CD4-positive, alpha-beta T cell (primary cell): ENCODE measurements at places on chromosomes 6 and 20.

DNA sequence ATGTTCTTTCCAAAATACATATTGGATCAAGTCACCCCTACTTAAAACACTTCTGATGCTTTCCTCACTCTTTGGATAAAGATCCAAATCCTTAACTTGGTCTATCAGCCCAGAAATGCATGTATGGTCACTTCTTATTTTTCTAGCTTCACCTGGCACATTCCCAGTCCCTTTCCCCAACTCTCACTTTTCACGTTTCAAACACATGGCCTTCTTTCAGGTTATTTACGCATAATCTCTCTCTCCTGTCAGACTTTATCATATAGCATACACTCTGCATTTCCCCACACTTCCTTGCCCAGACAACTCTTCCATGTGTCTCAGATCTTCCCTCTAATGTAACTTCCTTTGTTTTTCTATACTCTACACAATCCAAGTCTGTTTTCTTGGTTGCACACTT lies 12.8 kb downstream of the PHIP start:
- H3K27ac ChIP-seq: no peak overlapping the region
- no peak for DNase-seq
- no peak overlapping the region for H3K4me3 ChIP-seq
- peaks cover 8% of the 10 kb centered on the region for H3K36me3 ChIP-seq
- H3K4me1 ChIP-seq: peaks cover 5% of the 10 kb centered on the region
- H3K27me3 ChIP-seq: no peaks in the 10 kb centered on the region

GRCh38 chr6:22886650-22887581 lies 317.6 kb downstream of the HDGFL1 start:
- H3K4me1 ChIP-seq: no peaks in the 10 kb centered on the region
- H3K36me3 ChIP-seq: no peaks in the 10 kb centered on the region
- DNase-seq: no peak
- H3K27me3 ChIP-seq: no peaks in the 10 kb centered on the region

- peaks cover 42% of the 10 kb centered on the region for H3K4me1 ChIP-seq
- H3K4me3 ChIP-seq: no peak overlapping the region
- H3K27ac ChIP-seq: no peak overlapping the region
- no peak for DNase-seq
- H3K36me3 ChIP-seq: no peaks in the 10 kb centered on the region
These were observed 40.9 kb downstream of the NCOA7 start for GRCh38 chr6:125831659-125832058.

DNA sequence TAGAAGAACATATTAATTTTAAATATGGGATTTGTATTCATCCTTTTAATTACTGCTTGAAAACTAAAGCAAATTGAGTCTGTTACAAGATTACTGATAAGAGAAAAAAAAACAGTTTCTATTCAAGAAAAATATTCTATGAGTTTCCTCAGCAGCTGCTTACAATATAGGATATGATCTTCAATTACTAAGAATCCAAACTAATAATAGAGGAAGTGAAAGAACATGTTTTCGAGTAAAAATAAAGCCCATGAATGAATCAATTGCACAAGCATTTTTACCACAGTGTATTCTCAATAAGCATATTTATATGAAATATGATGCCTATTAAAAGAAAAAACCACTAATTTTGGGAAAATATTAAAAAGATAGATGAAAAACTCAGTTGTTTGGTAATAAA lies 63.4 kb downstream of the AHI1 start:
- no peak overlapping the region for H3K4me3 ChIP-seq
- H3K27me3 ChIP-seq: no peaks in the 10 kb centered on the region
- no peaks in the 10 kb centered on the region for H3K36me3 ChIP-seq
- DNase-seq: no peak
- H3K4me1 ChIP-seq: no peaks in the 10 kb centered on the region

GRCh38 chr6:82712826-82713225 lies 349.2 kb downstream of the TPBG start:
- no peak for DNase-seq
- H3K36me3 ChIP-seq: no peaks in the 10 kb centered on the region
- H3K4me3 ChIP-seq: no peak overlapping the region

- H3K27ac ChIP-seq: no peak overlapping the region
- H3K4me3 ChIP-seq: no peak overlapping the region
- H3K36me3 ChIP-seq: no peaks in the 10 kb centered on the region
These were observed 87.7 kb downstream of the CDH22 start for GRCh38 chr20:46220455-46221207.

GRCh38 chr20:6576726-6577125 lies 190.8 kb upstream of the BMP2 start:
- H3K4me1 ChIP-seq: no peaks in the 10 kb centered on the region
- no peaks in the 10 kb centered on the region for H3K27me3 ChIP-seq
- no peaks in the 10 kb centered on the region for H3K36me3 ChIP-seq

GRCh38 chr6:131197716-131198115 lies 62.4 kb downstream of the AKAP7 start:
- H3K27ac ChIP-seq: peak overlapping the region; percentile 59
- no peaks in the 10 kb centered on the region for H3K27me3 ChIP-seq
- no peak overlapping the region for H3K4me3 ChIP-seq
- H3K36me3 ChIP-seq: no peaks in the 10 kb centered on the region
- DNase-seq: peak; percentile 19
- peaks cover 33% of the 10 kb centered on the region for H3K4me1 ChIP-seq

- DNase-seq: no peak
- no peaks in the 10 kb centered on the region for H3K27me3 ChIP-seq
- no peaks in the 10 kb centered on the region for H3K36me3 ChIP-seq
- no peak overlapping the region for H3K27ac ChIP-seq
- H3K4me3 ChIP-seq: no peak overlapping the region
These were observed 82.8 kb downstream of the FAM83B start for GRCh38 chr6:54929245-54929909.

DNA sequence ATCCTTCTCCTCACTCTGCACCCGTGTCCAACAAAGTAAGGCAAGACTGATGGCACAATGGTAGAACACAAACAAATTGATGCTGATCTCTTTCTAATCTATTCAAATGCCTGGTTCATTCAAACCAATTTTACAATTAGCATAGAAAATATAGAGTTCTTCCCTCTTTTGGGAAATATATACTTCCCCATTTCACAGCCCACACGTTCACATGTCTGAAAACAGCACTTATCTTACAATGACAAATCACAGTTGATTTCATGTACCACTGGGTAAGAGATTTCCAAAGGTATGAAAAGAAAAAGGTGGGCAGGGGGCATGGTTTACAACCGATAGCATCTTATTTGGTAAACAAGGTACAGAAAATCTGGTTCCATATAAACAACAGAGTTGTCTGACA lies 137.6 kb downstream of the RNGTT start:
- DNase-seq: no peak
- H3K27me3 ChIP-seq: no peaks in the 10 kb centered on the region
- H3K4me3 ChIP-seq: no peak overlapping the region

- DNase-seq: no peak
- no peaks in the 10 kb centered on the region for H3K4me1 ChIP-seq
- no peaks in the 10 kb centered on the region for H3K27me3 ChIP-seq
- H3K36me3 ChIP-seq: no peaks in the 10 kb centered on the region
These were observed 61.5 kb upstream of the CDKAL1 start for GRCh38 chr6:20472748-20473147.

GRCh38 chr20:14778096-14778495 lies 440.7 kb upstream of the FLRT3 start:
- no peaks in the 10 kb centered on the region for H3K4me1 ChIP-seq
- no peak overlapping the region for H3K4me3 ChIP-seq
- no peak overlapping the region for H3K27ac ChIP-seq
- DNase-seq: no peak
- H3K27me3 ChIP-seq: no peaks in the 10 kb centered on the region

GRCh38 chr6:114390176-114390575 lies 47.4 kb upstream of the HS3ST5 start:
- no peaks in the 10 kb centered on the region for H3K4me1 ChIP-seq
- H3K27ac ChIP-seq: no peak overlapping the region
- H3K27me3 ChIP-seq: no peaks in the 10 kb centered on the region
- no peak overlapping the region for H3K4me3 ChIP-seq

- peaks cover 26% of the 10 kb centered on the region for H3K36me3 ChIP-seq
- no peak for DNase-seq
- H3K27me3 ChIP-seq: no peaks in the 10 kb centered on the region
- no peak overlapping the region for H3K27ac ChIP-seq
- no peaks in the 10 kb centered on the region for H3K4me1 ChIP-seq
These were observed 15.7 kb downstream of the HEBP2 start for GRCh38 chr6:138419766-138420165.

GRCh38 chr6:131949909-131950766 lies 1.0 kb downstream of the CCN2 start:
- no peak for DNase-seq
- no peak overlapping the region for H3K27ac ChIP-seq
- no peaks in the 10 kb centered on the region for H3K36me3 ChIP-seq
